ENCODE measurements at places on chromosomes 2 and 18.

DNA sequence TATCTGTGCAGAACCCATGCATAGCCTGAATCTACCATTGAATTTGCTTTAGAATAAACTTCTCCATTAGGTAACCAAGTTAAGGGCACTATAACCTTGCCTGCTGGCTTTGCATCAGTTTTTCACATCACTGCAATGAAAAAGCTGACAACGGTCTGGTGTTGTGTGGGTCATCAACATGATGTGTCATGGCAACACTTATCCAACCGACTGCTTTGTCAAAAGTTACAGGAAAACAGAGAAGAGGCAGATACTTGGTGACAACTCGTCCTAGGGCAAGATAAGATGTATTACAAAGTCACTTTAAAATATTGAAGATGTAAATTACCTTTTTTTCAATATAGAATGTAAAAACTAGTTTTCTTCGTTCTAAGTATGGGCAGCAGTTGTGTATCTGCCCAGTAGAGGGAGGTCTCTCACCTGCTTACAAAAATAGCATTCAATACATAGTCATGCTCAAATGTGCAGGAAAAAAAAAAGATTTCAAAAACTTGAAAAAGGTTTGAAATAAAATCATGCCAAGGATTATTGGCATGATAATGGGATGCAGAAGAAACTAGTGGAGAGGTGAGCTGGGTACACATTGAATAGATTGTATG, 96.3 kb downstream of the EVA1A start:
- DNase-seq, result no peak

DNA sequence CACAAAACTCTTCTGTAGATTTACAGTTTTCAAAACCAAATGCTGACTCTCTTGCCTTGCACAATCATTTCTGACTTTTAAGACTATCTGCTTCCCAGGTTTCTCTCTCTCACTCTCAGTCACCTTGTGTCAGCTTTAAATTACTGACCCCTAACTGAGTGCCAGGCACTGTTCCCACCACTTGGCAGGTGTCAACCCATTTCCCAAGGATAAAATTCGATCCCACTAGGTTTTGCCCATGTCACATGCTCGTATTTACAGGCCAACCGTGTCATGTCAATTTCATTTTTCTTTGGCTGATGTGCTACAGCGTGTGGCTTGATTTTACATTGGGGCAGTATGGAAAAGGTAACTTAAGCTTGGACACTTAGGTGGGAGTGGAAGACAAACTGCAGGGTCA, 26.1 kb upstream of the LMAN1 start:
- no peak for DNase-seq

- DNase-seq, result no peak
Observed at GRCh38 chr2:216436383-216436782, 24.1 kb downstream of the SMARCAL1 start.

DNA sequence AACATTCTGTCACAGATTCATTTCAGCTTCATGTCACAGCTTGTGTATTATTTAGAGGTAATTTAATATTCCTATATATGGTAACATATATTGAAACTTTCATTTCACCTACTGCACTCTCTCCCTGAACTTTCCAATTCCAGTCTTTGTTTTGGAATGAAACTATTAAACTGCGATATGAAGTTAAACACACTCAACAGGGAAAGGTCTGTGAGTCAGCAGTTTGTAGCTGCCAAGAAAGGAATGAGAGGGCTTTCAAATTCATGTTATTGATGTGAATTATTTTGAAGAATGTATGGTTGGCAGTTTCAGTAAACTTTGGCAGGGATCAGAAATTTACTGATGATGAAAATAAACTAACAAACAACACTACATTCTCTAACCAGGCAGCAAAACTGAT, 148.3 kb downstream of the HNMT start:
- no peak for DNase-seq

DNA sequence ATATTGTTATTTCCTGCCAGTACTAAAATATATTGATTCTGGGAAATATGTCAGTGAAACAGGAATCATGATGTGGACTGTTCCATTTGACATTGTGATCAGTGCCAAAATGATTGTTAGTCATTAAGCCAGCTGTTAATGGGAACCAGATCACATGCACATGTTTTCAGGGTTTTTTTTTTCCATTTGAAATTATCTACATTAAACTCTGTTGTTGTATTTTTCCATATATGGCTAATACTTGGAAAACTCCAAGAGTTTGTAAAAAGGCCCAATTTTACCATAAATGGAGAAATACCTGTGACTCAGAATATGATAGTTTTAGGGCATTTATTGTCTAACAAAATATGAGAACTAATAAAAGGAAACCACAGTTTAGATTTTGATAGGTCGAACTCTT, 13.4 kb downstream of the ITGAV start:
- DNase-seq, result no peak

DNA sequence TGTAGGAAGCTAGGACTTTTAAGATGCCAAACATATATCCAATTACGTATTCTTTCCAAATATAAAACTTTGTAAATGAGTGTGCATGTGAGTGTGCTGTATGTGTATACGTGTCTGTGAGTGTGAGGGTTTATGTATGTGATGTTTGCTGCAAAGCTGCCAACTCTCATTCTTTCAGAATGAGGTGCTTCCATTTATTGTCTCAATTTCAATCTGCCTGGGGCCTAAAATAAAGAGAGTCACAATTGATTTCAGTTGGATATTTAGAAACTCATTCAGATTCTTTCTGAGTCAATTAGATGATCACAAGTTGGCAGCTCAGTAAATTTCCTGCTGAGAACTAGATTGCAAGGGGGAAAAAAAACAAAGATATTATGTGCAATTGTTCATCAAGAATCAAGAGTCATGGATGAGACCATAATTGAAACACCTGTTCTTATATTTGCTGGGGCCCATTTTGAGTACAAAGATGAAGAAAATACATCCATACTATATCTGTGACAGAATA, 621.2 kb upstream of the ACVR2A start:
- DNase-seq, result no peak

DNA sequence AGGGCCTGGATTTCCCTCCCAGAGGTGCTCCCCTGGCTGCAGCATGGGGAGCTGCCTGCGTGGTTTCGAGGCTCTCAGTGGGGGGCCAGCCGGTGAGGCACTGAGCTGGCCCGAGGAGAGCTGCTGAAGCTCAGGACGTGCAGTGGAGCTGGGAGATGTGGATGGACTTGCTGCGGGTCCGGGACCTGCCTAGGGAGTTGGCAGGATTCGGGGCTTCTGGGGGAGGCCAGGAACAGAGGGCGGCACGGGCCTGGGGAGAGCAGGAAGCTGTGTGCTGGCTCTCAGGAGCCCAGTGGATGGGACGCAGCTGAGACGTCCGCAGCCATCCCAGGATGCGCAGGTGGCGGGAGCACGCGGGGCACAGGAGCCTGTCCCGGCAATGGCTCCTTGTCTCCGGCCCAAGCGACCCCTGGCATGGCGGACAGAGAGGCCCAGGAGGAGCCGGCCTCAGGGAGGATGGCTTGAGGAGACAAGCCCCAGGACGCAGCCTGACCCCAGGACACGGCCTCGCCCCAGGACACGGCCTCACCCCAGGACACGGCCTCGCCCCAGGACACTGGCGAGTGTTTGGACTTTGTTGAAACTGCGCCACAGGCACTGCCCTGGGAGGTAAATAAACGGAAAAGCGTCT, 116.1 kb downstream of the NFATC1 start:
- DNase-seq, result no peak

- DNase-seq, result no peak
Observed at GRCh38 chr2:168169097-168169745, 78.2 kb downstream of the STK39 start.

GRCh38 chr18:5103286-5103685, 93.8 kb downstream of the AKAIN1 start:
- DNase-seq, result no peak

GRCh38 chr2:61419570-61419969, 51.3 kb downstream of the USP34 start:
- DNase-seq, result no peak

DNA sequence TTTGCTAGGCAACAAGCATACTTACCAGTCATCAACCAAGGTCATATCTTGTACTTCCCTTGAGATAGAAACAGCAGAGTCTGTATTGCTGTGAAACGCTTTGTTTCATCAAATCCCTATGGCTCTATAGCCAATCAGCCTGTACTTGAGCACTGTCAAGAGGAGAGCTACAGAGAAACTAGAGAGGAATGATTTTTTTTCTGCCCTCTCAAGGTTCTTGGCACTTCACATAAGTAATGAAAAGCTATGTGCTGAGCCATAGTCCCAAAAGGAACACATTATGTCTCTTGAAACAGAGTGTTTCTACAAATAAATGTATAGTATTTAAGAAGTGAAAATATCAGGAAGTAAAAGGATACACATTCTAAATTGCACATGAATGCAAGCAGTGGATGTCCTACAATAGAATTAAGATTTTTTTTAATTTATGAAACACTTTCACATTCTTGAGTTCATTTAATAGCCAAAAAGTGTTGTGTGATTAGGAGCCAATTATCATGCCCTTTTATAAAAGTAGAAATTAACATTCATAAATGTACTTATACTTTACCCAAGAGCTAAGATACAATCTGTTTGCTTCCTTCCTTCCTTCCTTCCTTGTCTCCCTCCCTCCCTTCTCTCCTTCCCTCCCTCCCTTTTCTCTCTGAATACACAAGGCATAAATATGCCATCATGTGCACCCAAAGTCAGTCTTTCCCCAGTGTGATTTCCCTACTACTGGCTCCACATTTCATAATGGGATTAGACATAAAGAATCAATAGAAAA, 131.8 kb downstream of the CSRNP3 start:
- DNase-seq, result no peak

- peak; percentile 64 for DNase-seq
Observed at GRCh38 chr2:185738679-185739472, at the start of gene FSIP2. Gene FSIP2 (plus strand): TSS chr2:185738804. CDS start chr2:185738895, 91 bp downstream.

DNA sequence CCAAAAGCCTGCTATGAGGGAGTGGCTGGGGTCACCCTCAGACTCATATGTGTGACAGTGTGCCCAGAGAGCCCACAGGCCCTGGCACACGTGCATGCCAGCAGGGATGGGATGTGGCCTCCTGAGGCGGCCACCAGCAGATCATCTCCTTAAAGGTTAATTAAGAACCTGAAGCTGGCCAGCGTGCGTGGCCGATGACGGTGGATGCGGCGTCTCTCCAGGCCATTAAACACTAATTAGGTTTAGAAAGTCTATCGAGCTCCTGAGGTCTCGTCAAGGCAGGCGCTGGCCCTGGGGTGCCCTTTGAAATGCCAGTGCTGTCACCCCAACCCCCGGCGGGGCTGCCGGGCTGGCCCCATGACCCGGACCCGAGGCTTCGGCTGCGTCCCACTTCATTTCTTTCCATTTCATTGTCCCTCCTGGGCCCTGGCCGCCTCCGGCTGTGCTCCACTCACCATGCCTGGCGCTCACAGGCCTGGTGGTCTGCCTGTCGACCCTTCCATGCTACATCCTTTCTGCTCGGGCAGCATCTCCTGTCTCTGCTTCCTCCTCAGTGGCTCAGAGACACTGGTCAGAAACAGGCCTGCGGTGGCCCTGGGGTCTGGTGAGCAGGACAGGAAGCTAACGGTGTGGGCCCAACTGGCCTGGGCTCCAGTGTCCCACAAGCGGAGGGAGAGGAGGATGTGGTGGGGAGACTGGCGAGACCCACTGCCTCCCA, 228.9 kb downstream of the CELF4 start:
- DNase-seq, result no peak

DNA sequence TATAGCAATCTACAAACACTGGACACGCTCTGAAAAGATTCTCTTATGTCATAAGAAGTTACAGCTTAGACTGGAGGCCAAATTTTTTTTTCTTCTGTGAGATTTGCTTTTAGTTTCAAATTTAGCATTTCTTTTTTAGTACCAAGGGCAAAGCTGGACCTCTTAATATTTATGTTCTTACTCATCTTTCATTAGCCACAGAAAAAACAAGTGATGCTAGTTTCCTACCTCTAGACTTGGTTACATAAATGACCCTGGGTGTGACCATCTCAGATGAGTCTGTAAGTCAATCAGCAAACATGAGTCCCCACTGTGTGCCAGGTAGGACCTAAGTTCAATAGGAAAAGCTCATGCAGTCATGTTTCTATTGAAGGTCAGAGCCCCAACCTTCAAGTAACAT, 94.4 kb downstream of the MEP1B start:
- DNase-seq, result no peak

DNA sequence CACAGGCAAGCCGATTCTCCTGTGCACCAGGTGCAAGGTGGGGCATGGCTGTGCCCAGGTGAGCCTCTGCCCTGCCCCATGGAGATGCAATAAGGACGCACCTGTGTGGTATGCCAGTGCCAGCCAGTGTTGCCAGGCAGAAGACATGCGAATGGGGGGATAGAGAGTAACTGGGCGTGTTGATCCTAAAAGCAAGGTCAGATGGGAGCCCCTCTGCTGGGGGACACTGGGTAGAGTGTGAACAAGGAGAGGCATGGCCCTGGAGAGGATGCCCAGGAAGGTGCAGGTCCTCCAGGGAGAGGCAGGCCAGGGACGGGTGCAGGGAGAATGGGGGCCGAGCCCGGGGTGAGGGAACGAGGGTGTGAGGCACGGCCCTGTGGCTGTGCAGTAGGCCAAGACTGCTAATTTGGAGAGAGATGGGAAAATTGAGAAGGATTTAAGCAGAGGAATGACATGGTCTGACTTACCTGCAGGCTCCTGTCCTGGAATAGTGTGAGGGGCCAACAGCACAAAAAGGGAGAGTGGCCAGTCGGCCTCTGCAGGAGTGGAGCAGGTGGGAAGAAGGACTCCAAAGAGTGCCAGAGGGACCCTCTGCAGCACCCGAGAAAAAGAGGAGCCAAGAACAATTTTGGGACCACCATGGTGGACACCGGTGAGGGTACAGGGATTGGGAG, 690.4 kb upstream of the HS6ST1 start:
- DNase-seq, result no peak

DNA sequence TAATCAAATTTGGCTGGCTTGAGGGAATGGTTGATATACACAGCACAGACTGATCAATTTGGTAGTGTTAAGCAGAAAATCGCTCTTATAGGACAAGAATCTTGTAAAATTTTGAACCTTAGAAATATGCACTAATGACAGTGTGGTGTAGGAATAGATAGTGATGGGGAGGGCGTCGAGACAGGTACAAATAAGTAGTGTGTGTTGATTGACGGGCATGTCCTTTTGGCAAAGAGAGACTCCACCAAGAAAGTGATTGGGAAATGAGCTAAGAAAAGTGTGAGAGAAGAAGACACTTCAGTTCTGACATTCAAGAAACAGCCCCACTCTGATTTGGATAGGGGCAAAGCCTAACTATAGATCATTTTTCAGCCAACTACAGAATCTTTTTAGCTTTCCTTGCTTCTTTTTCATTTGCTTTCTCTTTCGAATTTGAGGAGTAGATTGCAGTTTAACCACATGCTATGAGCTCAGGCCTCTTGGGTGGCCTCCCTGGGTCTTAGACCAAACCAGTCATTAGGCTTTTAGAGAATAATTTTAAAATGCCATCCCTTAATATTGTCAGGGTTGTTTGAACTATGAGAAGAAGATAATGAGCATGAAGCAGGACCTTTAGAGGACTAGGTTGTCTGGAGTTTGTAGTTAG, 127.1 kb downstream of the CERS6 start:
- DNase-seq, result no peak

- no peak for DNase-seq
Observed at GRCh38 chr18:51867767-51868166, 472.2 kb upstream of the DCC start.

GRCh38 chr2:216590780-216591179, 42.4 kb upstream of the IGFBP2 start:
- DNase-seq, result no peak

Measured in activated CD4-positive, alpha-beta T cell treated with anti-CD3 and anti-CD28 coated beads, Interleukin-2, amount 50 U/mL, for 16 hours (primary cell).